ENCODE measurements at places on chromosomes 6 and 20.

GRCh38 chr6:39707962-39708683, 17.1 kb downstream of the KIF6 start:
- H3K4me1 ChIP-seq: no peaks in the 10 kb centered on the region
- no peaks in the 10 kb centered on the region for H3K27me3 ChIP-seq
- DNase-seq: no peak
- no peak overlapping the region for H3K4me3 ChIP-seq

- no peak overlapping the region for H3K27ac ChIP-seq
- no peaks in the 10 kb centered on the region for H3K27me3 ChIP-seq
- DNase-seq: no peak
- H3K4me3 ChIP-seq: no peak overlapping the region
- H3K36me3 ChIP-seq: no peaks in the 10 kb centered on the region
- H3K4me1 ChIP-seq: no peaks in the 10 kb centered on the region
Observed at GRCh38 chr20:20216941-20217340, 151.0 kb upstream of the INSM1 start.

GRCh38 chr20:9884061-9884460, 45.2 kb upstream of the PAK5 start:
- H3K27ac ChIP-seq: no peak overlapping the region
- no peaks in the 10 kb centered on the region for H3K27me3 ChIP-seq
- H3K36me3 ChIP-seq: no peaks in the 10 kb centered on the region
- no peak for DNase-seq

GRCh38 chr6:163250116-163250515, 164.4 kb upstream of the QKI start:
- H3K27me3 ChIP-seq: no peaks in the 10 kb centered on the region
- no peaks in the 10 kb centered on the region for H3K4me1 ChIP-seq
- H3K27ac ChIP-seq: no peak overlapping the region
- DNase-seq: no peak
- H3K36me3 ChIP-seq: no peaks in the 10 kb centered on the region

- DNase-seq: no peak
- no peak overlapping the region for H3K27ac ChIP-seq
- H3K4me1 ChIP-seq: no peaks in the 10 kb centered on the region
- no peak overlapping the region for H3K4me3 ChIP-seq
- no peaks in the 10 kb centered on the region for H3K27me3 ChIP-seq
- H3K36me3 ChIP-seq: no peaks in the 10 kb centered on the region
Observed at GRCh38 chr6:136408204-136408603, 118.6 kb upstream of the BCLAF1 start.

- H3K36me3 ChIP-seq: no peaks in the 10 kb centered on the region
- H3K4me1 ChIP-seq: no peaks in the 10 kb centered on the region
- H3K4me3 ChIP-seq: no peak overlapping the region
- DNase-seq: no peak
Observed at GRCh38 chr6:162217058-162217457, 510.5 kb downstream of the PRKN start.

DNA sequence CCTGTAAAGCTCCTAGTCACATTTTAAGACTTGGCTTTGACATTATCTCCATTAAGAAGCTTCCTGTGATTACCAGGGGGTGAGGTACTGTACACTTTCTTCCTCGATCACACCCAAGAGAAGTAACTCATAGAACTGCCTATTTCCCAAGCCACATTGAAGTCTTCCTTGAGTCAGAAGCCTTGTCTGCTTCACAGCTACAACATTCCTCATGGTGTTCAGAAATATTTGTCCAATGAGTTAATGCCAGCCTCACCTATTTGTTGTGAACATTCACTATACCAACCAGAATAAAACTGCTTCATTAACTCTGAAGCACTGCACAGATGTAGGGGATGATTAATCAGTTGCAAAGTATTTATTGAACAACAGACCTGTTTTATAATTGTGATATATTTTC, 622.3 kb downstream of the PTPRT start:
- no peaks in the 10 kb centered on the region for H3K4me1 ChIP-seq
- H3K27me3 ChIP-seq: no peaks in the 10 kb centered on the region
- H3K27ac ChIP-seq: no peak overlapping the region
- H3K36me3 ChIP-seq: no peaks in the 10 kb centered on the region
- H3K4me3 ChIP-seq: no peak overlapping the region

- H3K4me1 ChIP-seq: no peaks in the 10 kb centered on the region
- no peak overlapping the region for H3K4me3 ChIP-seq
- DNase-seq: no peak
- H3K27me3 ChIP-seq: no peaks in the 10 kb centered on the region
- H3K27ac ChIP-seq: no peak overlapping the region
Observed at GRCh38 chr20:17909869-17910321, 58.7 kb downstream of the SNX5 start.

- no peaks in the 10 kb centered on the region for H3K36me3 ChIP-seq
- no peak overlapping the region for H3K27ac ChIP-seq
- no peak for DNase-seq
Observed at GRCh38 chr6:139577124-139577762, 202.8 kb upstream of the CITED2 start.

DNA sequence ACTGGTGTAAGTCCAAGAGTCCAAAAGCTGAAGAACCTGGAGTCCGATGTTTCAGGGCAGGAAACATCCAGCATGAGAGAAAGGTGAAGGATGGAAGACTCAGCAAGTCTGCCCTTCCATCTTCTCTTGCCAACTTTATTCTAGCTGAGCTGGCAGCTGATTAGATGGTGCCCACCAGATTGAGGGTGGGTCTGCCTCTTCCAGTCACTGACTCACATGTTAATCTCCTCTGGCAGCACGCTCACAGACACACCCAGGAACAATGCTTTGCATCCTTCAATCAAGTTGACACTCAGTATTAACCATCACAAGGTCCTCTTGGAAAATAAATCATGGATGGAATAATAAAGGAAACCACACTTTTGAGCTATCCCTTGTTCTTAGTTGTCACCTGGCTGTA, 121.2 kb downstream of the MAP3K7 start:
- DNase-seq: no peak
- no peak overlapping the region for H3K4me3 ChIP-seq
- no peaks in the 10 kb centered on the region for H3K27me3 ChIP-seq
- H3K36me3 ChIP-seq: no peaks in the 10 kb centered on the region
- H3K27ac ChIP-seq: no peak overlapping the region
- H3K4me1 ChIP-seq: peaks cover 23% of the 10 kb centered on the region

Measured in effector memory CD4-positive, alpha-beta T cell (primary cell).